ENCODE measurements at places on chromosomes 1 and 21. TPM values are rescaled to one million over a fixed set of nuclear protein-coding genes. Genes with fewer than 3 reads are reported as not detected.
A peak's percentile ranks its signal among the peaks of the same experiment; 100 is the strongest.

GRCh38 chr1:209661071-209661470 lies 8.8 kb upstream of the LAMB3 start:
- DNase-seq: no peak

DNA sequence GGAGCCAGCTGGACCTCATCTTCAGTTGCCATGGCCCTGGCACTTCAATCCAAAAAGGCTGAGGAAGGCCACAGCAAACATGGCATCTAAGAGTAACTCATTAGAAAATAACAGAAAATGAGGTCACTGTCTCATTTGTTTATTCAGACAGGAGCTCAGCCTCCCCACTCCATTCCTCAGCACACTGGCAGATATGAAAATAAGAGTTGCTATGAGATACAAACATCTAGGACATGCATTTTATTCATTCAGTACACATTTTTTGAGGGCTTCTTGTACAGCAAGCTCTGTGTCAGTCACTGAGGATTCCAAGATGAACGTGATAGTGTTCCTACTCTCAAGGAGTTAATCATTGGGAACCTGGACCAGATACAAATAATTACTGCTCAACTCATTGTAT lies 32.7 kb upstream of the TMEM125 start:
- DNase-seq: no peak

GRCh38 chr1:184945029-184945428 lies 29.3 kb downstream of the NIBAN1 start:
- no peak for DNase-seq

DNA sequence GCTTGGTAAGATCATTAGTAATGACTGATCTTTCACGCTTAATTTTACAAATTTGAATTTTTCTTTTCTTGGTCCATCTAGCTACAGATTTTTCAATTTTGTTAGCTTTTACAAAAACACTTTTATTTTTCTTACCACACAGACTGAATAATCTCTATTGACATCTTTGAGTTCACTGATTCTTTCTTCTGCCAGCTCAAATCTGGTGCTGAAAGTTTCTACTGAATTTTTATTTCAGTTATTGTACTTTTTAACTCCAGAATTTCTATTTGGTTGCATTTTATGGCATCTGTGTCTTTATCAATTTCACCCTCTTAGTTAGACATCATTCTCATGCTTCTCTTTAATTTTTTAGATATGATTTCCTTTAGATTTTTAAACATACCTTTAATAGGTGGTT lies 584.7 kb downstream of the LMO4 start:
- DNase-seq: no peak

GRCh38 chr1:41541592-41541952 lies 57.1 kb upstream of the EDN2 start:
- DNase-seq: no peak

DNA sequence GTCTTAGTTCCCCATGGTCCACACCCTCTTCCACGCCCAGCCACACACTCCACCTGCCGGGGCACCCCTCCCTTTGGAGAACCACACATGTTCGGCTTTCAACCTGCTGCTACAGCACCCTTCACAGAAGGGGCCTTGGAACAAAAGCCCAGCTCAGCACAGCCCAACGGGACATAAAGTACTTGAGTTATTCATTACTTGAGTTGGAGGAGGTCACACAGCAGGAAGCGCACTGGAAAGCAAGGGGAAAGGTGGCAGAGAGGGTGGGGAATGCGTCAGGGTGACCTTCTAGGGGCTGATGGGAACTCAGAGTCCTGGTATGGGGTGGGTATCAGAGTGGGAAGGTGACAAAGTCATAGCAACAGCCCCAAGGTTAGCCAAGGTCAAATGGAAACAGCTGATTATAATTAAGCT lies 3.0 kb upstream of the ATP1B1 start:
- DNase-seq: no peak

- no peak for DNase-seq
Observed at GRCh38 chr1:7098641-7099040, 313.4 kb downstream of the CAMTA1 start.

DNA sequence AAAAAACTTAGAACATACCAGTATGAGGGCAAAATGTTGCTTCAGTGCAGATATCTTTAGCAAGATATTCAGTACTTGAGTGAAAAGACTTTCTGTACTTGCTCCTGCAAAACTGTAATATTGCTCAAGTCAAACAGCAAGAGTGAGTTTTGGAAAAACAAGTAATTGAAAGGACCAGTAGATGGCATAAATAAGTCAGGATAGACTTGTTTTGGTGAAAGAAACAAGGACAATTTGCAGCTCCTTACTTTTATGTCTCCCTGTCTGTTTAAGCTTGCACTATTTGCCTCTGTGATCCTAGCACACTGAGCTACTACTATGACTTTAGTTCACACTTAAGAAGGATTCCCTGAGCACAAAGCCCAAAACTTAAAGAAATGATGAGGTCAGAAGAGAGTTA lies 39.1 kb downstream of the IFI44 start:
- DNase-seq: no peak

- no peak for DNase-seq
Observed at GRCh38 chr1:18108299-18109057, 880 bp downstream of the IGSF21 start.

DNA sequence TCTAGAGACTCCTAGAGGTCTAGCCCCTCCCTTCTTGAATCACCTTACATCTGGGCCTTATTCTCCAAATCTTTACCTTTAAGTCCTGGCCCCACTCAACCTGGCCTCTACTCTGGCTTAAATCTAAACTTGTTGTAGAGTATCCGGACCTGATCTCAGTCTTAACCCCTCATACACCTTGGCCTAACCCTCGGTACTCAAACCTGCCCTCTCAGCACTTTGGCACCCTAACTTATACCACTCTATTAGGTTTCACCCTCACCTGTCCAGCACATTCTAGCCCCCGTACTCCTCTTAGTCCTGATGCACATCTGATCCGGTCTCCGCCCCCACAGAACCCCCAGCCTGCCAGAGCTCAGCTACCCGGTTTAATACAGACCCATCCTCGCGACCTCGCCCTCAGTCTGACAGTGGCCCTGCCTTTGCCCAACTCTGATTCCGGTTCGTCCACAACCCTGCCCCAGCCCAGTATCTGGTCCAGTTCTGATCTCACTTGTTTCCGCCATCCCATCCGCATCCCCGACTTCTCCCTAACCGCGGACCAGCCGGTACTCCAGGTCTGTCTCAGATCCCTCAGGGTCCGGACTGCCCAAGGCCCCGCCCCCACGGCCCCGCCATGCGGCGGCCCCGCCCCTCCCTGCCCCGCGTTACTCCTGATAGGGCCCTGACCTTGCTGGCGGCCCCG lies 1.5 kb downstream of the TRIM62 start:
- peak; percentile 98 for DNase-seq

- no peak for DNase-seq
Observed at GRCh38 chr1:232416026-232416568, 213.8 kb downstream of the SIPA1L2 start.

DNA sequence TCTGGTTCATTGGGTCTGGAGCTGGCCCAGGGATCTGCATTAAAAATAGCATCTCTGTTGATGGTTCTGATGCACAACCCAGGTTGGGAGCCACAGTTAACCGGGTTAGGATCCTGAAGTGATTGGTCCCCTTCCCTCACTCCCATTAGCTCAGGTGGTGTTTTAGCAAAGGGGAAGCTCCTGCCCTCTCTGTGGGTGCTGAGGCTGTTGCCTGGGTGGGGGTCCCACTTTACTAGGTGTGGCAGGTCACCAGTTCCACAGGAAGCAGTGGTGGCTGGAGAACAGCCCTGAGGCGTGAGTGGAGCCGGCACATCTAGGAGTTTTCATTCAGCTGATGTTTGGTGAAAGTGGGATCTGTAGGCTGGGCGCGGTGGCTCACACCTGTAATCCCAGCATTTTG lies 86.5 kb downstream of the MAN1C1 start:
- DNase-seq: no peak

- no peak for DNase-seq
Observed at GRCh38 chr1:89041119-89041641, 18.5 kb upstream of the GBP3 start.

DNA sequence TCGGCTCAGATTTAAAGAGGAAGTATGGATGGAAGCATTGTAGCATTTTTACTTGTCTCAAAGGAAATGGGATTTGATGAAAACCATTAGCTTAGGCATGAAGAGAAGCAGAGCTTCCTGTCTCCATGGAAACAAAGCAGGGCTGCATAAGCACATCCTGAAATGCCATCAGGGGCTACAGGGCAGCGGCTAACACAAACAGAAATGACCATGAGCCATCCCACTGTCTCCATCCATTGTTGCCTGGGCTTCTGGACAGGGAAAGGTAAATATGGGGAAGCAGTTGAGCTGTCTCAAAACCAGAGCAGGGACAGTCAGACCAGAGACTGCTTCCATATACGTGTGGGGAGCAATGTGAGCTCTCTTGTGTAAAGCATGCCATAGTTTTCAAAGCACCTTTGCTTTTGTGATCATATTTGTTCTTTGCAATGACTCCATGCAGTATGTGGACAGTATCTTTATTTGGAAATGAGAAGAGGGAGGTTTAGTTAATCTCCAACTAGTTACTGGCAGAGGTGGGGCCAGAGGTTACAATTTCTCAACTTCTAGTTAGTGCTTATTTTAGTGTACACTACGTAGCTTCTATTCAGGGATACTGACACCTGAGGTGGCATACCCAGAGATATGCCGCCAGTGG lies 176.1 kb downstream of the CACNA1E start:
- no peak for DNase-seq

GRCh38 chr1:51928896-51929295 lies 50.4 kb upstream of the NRDC start:
- DNase-seq: no peak

DNA sequence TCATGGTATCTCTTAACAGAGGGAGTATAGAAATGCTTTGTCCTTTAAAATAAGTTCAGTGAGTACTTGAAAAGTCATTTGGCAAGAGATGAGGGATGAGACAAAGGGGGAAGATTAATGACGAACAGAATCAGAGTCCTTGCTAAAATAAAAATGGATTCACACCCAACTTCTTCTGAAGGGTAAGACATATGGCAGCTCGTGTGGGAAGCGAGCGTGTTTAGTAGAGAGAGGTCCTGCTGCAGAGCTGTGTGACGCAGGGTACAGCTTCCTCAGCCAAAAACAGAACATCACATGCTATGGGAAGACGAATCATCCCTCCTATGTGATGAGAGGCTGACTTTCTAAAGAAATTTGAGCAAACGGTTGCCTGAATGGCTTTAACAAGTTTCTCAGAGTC lies 158.5 kb upstream of the LMO4 start:
- DNase-seq: no peak

GRCh38 chr1:15386164-15386749 lies 23.4 kb upstream of the EFHD2 start:
- DNase-seq: no peak

DNA sequence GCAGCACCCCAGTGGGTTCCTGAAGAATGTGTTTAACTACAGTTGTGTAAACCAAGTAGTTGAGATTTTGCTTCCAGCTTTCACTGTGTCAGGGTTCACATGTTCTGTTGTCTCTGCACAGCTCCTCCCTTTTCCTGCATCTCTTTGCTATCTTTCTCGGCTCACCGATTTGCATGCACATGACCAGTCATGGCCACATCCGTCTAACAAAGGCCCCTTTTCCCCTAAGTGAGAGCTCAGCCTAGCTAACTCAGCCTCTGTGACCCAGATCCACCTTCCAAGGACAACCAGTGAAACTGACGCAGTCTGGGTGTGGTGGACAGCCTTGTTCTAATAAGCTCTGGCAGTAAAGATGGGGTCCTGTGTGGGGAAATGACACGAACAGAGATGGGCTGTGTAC lies 101.1 kb downstream of the ZP4 start:
- DNase-seq: no peak

GRCh38 chr1:181128592-181129497 lies 40.3 kb downstream of the IER5 start:
- DNase-seq: no peak

DNA sequence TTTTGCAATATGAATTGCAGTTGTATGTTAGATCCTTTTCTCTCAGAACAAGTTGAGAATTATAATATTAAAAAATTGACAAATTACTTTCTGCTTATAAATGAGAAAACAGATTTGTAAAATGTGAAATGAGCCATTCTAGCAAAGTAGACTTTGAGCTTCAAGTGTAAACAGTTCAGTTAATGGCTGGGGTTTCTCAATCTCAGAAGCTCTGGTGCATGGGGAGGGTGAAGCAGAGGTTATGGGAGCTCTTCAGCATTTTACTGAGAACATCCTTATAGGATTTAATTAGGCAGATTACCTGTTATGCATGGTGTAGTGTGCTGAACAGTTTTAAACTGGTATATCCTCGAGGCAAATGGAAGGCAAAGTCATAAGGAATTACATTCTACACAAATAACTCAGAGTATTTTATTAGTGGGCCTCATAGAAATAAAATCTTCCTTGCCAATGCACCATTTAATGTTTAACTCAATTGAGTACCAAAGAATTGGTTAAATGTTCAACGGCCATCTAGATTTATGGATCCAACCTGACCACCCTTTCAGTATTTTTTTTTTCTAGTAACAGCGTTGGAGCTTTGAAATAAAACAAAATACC lies 1143.6 kb upstream of the ADGRL2 start:
- no peak for DNase-seq

OSCP1 gene
- 6.7 TPM for polyA plus RNA-seq

HNRNPR gene
- polyA plus RNA-seq: 50.8 TPM

KRTAP6-2 gene
- not detected for polyA plus RNA-seq

CYP4Z1 gene
- 0.23 TPM for polyA plus RNA-seq

ADAM30 gene
- polyA plus RNA-seq: not detected

AMY1A gene
- not detected for polyA plus RNA-seq

RIMKLA gene
- polyA plus RNA-seq: 3.2 TPM

SLAMF6 gene
- 0.34 TPM for polyA plus RNA-seq

CA14 gene
- 28.3 TPM for polyA plus RNA-seq
